ENCODE measurements at places on chromosomes 4 and X. TPM values are rescaled to one million over a fixed set of nuclear protein-coding genes. Genes with fewer than 3 reads are reported as not detected.

- no peak for DNase-seq
Measured at GRCh38 chr4:99853999-99854398, 37.4 kb downstream of the DAPP1 start.

DNA sequence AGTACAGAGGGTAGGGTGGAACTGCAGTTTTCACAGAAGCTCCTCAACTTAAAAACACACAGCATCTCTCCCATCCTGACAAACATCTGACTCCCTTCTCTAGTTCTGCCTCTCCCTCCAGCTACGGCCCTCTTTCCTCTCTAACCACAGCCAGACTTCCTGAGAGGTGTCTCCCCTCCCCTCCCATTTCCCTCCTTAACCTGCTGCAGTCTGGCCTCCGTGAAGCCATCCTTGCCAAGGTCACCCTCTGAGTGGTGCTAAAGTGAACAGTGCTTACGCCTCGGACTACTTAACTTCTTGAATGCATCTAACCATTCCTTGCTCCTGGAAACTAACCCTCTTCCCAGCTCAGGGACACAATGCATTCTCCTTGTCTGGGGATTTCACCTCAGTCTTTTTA is 53.3 kb downstream of the RTL5 start:
- DNase-seq, result no peak

SRPK3 gene
- 1.1 TPM for total RNA-seq

DNA sequence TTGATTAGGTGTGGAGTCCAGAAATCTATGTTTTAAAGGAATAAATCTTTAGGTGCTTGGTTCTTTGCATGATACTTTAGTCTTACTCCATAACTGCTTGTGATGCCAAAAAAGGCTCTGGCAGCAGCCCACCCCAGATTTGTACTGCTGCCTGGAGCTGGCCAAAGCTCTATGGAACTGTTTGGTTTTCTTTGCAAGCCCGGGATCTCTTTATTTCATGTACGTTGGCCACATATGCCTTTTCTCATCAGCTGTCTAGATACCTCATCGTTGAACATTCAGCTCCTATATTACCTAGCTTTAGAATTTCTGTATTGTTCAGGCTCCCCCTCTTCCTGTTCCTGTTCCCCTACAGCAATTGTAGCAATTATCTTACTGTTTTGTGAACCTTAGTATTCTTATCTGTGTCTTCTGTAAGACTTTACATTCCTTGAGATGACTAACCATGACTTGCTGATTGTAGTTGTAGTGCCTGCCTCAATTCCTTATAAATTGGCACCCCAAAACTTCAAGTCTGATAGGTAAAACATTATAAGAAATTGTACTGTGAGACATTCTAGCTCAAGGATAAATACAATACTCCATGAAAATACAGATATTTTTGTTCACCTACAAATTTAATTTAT is 199.4 kb upstream of the GPRIN3 start:
- no peak for DNase-seq

GRCh38 chr4:65508168-65508567 is 162.1 kb downstream of the EPHA5 start:
- DNase-seq, result no peak

DNA sequence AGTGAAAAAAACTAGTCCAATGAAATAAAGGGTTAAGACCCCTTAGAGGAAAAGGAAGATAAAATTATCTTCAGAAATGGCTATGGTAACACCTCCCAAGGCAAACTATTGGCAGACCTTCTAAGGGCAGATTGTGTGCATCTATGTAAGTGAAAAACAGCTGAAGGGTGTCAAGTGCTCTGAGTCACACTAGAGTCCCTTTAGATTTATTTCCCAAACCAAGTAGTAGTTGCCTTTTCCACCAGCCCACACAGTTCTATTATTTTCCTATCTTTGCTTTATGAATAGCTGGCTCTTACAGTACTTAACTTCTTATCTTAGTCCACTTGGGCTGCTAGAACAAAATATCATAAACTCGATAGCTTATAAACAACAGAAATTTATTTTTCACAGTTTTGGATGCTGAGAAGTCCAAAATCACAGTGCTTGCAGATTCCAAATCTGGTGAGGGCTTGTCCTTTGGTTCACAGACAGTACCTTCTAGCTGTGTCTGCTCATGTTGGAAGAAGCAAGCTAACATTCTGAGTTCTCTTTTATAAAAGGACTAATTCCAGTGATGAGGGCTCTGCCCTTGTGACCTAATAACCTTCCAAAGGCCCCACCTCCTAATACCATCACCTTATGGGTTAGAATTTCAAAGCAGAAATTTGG is 143.6 kb downstream of the GRID2 start:
- peak; percentile 8 for DNase-seq

SSX3 gene
- total RNA-seq, result not detected

DNA sequence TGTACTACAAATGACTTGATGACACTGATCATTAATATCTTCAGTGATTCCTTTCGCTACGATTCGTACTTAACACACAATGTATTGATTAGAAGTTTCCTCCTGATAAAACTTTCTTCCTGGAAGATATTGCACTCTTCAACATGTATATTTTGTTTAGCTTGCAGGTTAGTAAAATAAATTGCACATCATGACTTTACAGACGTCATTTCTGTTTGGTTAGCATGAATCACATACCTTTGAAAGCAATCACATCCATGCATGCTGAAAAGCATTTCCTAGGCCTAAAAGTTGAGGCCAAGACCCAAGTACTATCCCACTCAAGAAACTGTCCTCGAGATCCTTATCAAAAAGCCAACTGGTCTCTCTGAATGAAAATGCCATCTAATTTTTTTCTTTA is 1841.0 kb upstream of the PCDH7 start:
- DNase-seq, result no peak

DNA sequence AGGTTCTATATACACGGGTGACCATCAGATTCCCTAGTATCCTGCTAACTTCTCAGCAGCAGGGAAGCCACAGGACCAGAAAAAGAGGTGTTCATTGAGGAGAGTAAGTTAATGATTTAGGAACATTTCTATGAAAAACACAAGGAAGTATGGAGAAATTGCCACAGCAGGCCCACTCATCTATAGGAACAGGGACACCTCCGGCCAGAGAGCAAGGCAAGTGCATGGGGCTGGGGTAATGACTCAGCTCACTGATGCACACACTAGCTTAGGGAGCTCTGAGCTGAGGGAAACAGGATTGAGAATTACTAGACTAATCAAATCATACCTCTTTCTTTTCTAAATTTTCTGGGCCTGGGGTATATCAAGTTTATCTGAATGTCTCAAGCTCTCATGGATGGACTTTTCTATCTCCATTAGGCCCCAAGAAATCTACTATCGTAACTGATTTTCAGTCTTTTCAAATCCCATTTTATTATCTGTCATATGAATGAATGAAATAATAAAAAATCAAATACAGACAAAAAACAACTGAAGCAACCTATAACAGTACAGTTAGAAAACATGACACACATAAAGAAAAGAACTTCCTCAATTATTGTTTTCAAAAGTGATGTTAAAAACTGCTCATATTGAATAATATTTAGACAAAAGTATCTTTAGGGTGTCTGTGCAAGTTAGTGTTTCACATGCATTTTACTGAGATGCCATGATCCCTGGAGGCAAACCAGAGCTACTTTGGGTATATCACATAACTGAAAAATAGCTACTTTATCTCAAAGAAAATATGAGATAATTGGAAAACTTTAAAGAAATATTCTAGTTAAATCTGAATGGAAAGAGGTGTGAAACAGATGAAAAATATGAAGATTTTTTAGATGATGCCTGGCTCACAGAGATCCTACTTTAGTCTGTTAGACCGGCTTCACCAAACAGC is 89.8 kb downstream of the FBXO8 start:
- no peak for DNase-seq

DNA sequence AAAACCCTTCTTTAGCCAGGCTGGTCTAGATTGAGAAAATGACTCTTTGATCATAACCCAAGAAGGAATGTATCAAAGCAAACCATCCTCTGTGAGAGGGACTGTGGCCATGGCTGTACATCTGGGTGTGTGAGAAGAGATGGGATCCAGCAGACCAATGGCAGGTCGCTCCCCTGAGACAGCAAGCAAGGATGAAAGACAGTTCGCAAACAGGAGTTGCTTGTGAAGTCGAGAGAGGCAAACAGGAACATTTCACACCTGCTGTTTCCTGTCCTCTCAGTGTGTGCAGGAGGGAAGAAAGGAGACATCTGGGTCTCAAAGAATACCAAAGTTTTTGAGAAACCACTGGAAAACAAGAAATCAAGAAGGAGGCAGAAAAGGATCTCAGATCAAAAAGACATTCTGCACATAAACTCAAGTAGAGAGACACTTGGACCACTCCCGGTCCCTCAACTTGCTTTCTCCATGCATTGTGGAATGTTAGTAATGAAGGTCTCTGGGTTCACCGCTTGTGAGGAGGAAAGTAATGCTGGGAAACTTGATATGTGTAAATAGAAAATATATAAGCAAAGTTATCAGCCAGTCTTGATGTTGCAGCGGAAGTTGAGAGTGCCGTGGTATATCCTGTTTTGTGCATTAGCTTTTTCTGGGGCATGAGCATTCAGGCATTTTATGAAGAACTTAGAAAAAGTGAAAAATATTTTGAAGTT is 327.5 kb downstream of the BMPR1B start:
- DNase-seq, result no peak

DNA sequence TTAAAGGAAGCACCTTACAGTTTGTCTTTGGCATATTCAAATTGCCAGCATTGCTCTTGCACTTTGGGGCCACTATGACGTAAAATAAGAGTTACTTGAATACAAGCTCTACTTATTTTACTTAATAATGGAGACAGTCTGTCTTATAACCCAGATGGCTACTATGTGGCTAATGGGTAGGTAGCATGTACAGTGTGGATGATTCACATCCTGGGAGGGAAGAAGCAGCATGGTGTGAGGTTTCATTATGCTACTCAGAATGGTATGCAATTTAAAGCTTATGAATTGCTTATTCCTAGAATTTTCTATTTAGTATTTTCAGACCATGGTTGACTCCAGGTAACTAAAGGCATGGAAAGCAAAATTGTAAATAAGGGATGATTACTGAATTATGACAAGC is 761.8 kb upstream of the ATOH1 start:
- DNase-seq, result no peak

DNA sequence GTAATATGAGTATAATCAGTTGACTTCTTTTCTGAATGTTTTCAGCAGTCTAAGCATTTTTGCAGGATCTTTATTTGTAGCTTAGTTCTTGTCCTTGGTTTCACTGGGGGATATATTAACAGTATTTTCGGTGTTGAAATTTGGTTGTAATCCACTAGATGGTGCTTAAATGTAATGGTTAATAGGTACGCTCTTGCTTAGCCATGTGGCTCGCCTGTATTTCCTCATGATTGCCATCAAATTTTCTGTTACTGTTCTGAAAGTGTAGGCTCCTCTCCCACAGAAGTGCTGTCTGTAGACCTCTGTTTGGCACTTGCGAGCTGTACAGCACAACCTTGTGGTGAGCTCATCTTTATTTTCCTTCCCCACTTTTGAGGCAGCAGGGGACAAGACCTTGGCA is 3.9 kb upstream of the FAAH2 start:
- no peak for DNase-seq

DNA sequence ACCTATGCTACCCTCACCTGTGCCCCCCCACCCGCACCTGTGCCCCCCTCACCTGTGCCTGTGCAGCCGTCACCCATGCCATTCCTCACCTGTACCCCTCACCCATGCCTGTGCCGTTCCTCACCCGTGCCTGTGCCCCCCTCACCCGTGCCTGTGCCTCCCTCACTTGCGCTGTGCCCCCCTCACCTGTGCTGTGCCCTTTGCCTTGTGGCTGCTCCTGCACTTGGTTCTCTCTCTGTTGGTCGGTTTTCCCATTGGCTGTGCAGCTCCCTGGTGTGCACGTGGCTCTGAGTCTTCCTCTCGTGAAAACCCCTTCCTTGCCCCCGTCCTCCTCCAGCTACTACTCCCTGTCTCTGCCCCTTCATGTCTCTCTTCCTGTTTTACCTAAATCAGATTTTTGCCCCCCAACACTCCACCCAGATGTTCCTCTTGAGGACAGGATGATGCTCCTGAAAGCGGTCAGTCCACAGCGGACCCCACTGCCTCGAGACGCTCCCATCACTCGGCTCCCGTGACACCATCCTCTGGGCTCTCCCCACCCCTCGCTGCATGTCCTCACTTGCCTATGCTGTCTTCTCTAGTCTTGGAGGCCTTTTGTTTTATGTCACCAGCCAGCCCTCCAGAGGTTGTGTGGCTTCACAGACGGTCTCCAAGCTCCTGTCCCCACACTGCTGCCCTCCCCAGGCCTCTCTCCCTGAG is 6.8 kb downstream of the MAEA start:
- no peak for DNase-seq

- DNase-seq, result no peak
Measured at GRCh38 chr4:113170805-113171468, 121.5 kb downstream of the ANK2 start.

DNA sequence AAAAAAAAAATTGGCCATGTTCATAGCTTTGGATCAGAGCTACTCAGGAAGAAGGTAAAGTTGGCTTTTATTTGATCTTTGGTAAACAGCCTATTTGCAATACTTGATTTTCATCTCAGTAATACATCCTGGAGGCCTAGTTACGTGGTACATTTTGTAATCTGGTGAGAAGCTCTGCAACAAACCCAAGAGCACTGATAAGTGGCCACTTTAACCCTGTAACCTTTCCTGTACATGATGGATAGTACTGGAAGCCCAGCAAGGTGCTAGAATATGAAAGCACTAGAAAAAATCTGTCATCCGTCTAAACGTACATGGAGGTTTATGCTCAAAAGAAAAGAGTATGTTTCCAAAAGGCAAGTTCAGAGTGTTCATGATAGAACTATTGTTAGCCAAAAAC is 88.3 kb upstream of the BMP2K start:
- no peak for DNase-seq

GRCh38 chrX:13283512-13283911 is 36.3 kb downstream of the ATXN3L start:
- no peak for DNase-seq

MAGEA8 gene
- total RNA-seq, result not detected

- DNase-seq, result no peak
Measured at GRCh38 chr4:90184560-90184959, 57.4 kb downstream of the CCSER1 start.

TFE3 gene
- 35.3 TPM for total RNA-seq

SPACA5 gene
- not detected for total RNA-seq

DNA sequence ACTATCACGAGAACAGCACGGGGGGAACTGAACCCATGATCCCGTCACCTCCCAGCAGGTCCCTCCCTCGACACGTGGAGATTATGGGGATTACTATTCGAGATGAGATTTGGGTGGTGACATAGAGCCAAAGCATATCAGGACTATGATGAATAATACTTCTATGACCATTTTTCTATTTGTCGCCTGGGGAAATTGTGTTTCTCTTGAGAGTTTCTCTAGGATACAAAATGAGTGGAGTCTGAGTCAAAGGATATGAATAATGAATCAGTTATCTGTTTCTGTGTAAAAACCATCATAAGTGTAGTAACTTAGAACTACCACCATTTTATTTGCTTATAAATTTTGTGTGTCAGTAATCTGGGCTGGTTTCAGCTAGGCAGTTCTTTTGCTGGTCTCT is 533.0 kb upstream of the ARX start:
- DNase-seq, result no peak

Measured in stomach (tissue), 19 donors.